Activated CD8-positive, alpha-beta memory T cell treated with anti-CD3 and anti-CD28 coated beads for 24 hours (primary cell): ENCODE measurements at places on chromosomes 2 and 18.

DNA sequence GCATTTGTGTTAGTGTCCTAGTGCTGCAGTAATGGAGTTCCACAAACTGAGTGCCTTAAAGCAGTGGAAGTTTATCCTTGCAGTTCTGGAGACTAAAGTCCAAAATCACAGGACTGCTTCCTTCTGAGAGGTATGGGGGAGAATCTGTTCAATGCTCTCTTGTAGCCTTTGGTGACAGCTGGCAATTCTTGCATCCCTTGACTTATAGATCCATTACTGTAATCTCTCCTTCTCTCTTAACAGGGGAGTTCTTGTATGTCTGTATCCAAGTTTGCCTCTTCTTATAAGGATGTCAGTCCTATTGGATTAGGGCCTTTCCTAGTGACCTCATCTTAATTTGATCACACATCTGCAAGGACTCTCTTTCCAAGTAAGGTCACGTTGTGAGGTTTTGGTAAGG lies 69.9 kb downstream of the XRCC5 start:
- DNase-seq, result no peak

- no peak for DNase-seq
These were observed 23.6 kb upstream of the VWA3B start for GRCh38 chr2:98063291-98063854.

DNA sequence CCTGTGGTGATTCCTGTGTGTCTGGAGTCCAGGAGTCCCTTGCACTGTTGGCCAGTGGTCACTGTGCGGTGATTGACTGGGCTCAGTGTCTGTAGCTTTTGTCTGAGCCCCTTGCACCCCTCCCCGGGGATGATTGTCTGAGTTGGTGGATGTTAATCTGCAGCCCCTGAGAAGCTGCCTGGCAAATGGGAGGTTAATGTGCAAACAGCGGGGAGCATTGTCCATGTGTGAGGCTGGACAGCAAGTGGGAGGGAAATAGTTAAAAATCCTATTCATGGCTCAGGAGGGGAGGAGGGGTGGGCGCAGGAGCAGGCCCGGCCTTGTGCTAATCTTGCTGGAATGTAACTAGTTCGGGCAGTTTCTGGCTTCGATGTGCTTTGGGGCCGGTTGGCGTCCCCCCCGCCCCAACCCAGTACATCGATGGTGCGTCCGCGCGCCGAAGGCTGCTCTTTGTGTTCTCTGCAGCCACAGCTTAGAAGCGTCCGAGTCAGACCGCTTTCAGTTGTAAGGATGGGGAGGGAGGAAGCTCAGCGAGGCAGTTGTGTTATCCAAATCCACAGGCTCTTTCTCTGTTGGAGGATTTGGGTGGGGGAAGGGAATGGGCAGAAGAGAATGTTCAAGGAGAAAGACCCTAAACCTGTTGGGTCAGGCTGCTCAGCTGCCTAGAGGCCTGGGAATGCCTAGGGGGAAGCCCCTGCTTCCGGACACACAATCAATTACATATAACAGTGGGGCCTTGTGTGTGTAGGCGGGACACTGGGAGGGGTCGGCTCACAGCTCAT lies 71.8 kb downstream of the TGOLN2 start:
- no peak for DNase-seq

DNA sequence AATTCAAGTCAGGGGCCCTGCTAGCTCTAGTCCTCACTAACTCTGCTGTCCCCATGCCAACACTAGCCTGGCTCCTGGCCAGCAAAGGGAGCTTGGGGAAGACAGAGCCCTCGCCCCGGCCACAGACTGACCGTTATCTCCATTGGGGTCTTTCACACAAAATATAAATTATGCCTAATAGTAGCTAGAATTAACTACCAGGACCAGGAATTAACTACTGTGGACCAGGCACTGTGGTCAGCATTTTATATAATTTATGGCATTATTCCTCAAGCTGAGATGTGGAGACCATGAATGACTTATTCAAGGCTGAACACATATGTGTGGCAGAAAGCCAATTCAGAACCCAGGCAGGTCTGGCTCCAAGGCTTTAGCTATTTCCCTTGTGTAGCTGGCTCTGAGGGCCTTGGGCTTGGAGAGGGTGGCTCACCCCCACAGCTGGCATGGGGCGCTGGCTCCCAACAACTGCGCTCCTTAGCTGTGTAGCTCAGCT lies 49.2 kb downstream of the CELF4 start:
- no peak for DNase-seq

GRCh38 chr2:157414050-157414449 lies 29.8 kb downstream of the CYTIP start:
- no peak for DNase-seq

- no peak for DNase-seq
These were observed 11.7 kb upstream of the NABP1 start for GRCh38 chr2:191666226-191666625.

GRCh38 chr2:203853271-203853670 lies 14.3 kb upstream of the CTLA4 start:
- DNase-seq, result no peak

DNA sequence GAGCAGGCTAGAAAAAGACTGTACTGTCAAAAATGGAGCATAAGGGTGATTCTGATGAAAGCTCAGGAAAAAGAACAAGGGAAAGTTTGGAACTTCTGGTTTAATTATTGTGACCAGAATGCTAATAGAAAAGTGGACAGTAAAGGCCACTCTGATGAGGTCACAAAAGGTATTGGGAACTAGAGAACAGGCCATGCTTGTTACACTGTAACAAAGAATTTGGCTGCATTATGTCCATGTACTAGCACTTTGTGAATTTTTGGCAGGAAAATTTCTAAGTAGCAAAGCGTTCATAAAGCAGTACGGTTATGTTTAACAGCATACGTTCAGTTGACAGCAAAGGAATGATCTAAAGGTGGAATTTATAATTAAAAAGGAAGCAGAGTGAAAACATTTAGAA lies 418.6 kb downstream of the TRIB2 start:
- DNase-seq, result no peak

- DNase-seq, result no peak
These were observed 8.2 kb downstream of the SLC35F6 start for GRCh38 chr2:26772064-26773001.

DNA sequence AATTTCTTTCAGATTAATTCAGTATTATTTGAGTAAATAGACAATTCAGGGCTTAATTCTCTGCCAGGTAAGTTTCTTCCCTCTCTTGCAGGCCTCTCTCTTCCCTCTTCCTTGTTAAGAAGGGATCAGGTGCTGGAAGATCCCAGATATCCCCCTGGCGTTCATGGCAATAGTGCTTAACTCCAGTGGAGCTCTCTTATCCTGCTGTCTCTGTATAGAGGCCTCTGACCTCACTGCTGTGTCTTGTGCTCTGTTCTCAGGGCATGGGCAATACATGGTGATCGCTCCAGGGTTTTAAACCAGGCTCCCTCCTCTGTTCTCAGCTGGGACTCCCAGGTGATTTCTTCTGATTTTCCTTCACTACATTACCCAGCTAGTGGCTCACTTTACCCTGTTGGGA lies 226.8 kb downstream of the MC4R start:
- no peak for DNase-seq

- no peak for DNase-seq
These were observed 289.4 kb downstream of the AFF3 start for GRCh38 chr2:99852956-99853355.
